ENCODE measurements at places on chromosomes 3 and 15.

DNA sequence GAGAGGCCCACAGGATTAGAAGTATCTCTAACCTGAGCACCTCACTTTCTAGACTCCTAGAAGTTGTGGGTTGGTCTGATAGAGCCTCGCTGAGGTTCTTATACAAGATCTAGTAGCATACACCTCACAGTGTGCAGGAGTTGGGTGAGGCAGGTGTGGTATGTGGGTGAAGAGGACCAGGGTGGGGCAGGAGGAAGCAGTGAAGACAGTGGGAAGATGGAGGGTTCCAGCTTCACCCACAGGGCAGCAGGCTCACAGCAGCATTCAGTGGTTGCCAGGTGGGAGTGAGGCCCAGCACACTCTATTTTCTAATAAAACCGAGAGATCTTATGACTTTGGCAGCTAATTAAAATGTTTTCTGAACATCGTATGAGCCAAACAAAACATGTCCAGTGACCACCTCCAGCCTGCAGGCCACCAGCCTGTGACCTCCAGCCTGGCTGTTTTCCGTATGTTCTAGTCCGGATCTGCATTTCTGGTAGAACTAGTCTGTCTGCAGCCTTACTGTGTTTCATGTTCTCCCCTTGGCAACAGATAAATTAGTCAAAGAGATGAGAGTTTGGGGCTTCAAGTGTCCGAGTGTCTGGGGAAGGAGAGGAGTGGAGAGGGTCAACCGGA is 170.4 kb upstream of the CTDSPL start:
- no peak for DNase-seq

DNA sequence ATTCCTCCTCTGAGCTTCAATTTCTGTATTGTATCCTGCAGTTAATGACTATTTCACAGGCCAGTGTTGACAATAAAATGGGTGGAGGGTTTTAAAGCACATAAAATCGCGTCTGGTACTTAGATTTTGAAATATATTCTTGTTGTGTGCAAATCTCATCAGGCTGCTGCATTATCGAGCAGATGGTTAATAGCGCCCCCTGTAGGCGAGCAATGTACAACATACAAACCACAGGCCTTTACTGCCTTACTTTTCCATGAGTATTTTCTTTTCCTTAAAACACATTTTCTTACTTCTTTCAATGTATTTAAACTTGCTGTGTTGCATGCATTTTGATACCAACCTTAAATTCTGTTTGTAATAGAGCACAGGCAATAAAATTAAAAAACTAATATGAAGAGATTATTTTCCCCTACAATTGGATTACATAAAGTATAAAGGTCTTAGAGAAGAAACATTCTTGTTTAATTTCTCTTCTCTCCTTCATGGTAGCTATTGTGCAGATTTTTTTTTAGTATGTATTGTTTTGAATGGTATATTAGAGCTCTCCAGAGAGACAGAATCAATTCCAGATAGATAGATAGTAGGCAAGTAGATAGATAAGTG is 608.4 kb downstream of the CADM2 start:
- no peak for DNase-seq

DNA sequence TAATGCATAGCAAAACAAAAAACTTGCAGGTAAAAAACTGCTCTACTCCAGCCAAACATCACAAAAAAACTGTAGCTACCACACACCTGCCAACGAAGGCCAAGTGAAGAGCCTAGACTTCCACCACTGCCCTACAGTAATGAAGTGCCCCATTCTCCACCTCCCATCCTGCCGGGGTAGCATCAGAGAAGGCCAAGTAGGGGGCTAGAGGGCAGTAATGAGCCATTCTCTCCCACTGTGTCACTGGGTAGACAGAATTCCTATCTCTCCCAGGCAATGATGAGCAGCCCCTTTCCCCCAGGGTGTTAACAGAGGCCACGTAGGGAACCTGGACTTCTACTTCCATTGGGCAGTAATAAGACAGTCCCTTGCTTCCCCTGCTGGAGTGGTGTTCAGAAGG is 9.5 kb downstream of the SEC22C start:
- DNase-seq = no peak

DNA sequence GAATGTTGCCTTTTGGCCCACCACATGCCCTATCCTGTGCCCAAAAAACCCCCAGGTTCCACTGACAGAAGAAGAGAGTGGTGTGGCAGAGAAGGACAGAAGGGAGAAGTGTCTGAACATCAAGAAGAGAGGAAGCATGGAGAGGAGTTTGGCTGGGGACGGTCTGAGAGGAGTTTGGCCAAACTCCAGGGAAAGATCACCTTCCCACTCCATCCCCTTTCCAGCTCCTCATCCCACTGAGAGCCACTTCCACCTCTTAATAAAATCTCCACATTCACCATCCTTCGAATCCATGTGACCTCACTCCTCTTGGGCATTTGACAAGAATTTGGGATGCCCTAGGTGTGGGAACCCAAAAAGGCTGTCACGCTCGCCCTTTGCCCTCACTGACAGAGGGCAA is 311.6 kb upstream of the GRM7 start:
- DNase-seq = no peak

DNA sequence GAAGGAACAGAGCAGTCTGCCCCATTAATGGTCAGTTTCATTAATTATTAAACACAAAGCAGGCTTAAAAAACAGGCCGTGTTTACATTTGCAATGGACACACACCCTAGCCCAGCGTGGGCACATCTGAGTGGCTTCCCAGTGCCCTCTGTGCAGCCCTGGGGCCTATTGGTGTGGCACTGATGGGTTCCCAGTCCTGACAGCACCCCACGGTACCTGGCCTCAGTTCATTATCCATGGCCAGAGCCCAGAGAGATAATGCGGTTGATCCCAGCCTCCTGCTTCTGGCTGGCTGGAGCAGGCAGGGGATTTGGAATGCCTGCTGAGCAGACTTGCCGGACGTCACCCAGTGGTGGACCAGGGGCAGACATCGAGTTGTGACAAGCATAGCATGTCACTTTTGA is 110.5 kb upstream of the ABHD17C start:
- DNase-seq = no peak

DNA sequence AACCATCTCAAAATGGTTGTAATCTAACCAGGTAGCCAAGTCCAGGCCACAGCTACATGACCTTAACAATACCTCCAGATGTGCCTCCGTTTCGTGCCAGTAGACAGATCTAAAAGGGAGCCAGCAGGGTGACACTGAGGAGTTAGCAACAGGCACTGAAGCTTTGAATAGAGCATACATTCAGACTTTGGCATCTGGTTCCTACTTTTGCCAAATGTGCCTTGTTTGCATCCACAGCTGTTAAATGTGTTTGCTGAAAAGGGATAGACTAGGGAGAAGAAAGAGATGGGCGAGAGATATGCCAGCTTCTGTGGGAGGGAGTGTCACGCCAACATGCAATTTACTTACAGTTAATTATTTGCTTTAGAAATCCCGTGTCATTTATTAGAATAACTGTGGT is 1433.9 kb upstream of the CADM2 start:
- no peak for DNase-seq

DNA sequence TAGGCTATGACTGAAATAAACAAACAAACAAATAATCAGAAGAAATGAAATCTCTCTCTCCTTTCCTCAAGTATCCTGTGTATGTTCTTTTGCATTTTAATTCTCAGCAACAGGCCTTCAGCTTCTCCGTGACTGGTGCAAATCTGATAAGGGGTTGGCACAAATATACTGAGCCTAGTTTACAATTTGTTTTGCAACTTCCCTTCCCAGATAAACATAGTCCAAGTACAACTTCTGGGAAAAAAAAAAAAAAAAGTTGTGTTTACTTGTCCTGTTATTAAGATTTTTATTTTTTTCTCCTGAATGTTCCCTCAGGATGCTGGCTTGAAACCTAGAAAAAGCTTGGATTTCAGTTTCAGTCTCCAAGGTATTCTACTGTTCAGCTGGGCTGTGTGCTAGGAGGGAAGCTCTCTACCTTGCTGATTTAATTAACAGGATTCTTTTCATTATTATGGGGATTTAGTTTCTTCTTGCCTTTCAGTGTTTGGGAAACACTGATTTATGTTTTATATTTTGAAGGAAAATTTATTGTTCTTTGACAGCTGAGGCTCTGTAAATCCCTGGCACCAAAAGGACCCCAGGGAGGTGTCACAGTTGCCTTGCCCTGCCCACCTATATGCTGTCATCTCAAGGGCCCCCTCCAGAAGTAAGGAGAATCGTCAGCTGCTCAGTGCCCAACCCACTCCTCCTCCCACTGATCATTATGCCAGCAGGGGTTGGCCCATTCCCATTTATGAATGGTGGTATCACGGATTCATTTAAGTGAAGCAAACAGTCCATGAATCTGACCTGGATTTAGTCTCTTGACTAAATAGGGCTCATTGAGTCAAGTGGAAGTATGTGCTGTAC is 185.2 kb downstream of the MEIS2 start:
- DNase-seq = no peak

DNA sequence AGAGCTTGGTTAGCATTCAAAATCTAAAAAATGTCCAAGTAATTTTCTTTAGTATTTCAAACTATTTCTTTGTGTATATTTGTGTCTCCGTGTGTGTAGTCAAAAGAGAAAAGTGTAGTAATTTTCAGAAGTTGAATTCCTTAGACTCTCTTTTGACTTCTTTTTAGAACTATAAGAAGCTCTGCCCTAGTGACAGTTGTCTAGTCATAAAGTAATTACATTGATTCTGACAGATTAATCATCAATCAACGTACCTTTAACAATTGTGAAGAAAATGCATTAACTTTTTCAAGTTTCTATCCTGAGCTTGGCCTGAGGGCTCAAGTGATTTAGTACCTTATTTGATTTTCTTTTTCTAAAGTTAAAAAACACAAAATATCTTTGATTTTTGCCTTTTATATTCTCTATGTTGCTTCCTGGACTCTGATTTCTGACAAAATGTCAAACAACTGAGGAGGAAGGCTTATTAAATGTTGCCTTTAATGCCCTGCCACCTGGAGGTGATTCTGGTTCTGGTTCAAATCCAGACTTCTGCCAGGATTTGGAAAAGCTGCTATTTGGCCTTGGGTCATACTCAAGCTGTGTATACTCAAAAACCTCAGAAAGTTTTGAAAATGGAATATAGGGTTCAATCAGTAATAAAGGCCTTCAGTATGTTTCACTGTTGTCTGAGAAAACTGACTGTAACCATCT is 653.6 kb downstream of the NSUN3 start:
- DNase-seq = no peak

GRCh38 chr3:133763797-133764683 is 17.8 kb downstream of the TF start:
- no peak for DNase-seq

- no peak for DNase-seq
Measured at GRCh38 chr15:64911311-64912186, at the start of gene ANKDD1A. Gene ANKDD1A (plus strand): TSS chr15:64911902. CDS start chr15:64911931, 29 bp downstream.

DNA sequence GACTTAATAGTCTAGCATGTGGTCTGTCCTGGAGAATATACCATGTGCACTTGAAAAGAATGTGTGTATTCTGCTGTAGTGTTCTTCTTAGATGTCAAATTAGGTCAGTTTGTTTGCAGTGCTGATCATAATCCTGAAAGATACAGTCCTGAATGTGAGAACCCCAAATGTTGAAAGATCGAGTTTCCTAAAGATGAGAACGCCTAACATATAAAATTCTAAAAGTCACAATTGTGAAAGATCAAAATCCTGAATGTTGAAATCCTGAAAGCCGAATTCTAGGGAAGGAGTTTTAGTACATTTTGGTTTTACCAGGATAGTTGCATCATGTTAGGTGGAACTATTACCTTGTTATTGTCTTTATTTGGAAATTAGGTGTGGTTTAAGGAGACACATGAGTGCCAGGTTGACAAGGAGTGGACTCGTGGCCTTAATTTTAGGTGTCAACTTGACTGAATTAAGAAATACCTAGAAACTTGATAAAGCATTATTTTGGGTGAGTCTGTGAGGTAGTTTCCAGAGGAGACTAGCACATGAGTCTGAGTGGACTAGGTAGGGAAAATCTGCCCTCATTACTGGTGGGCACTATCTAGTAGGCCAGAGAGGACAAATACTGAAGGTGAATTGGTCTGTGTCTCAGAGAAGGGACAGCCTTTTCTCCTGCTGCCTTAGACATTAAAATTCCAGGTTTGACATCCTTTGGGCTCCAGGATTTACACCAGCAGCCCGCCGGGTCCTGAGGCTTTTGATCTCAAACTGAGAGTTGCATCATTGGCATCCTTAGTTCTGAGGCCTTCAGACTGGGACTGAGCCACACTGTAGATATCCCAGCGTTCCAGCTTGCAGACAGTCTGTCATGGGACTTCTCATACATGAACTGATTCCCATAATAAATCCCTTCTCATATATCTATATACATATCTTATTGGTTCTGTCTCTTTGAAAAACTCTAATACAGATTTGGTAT is 77.1 kb downstream of the LRRC28 start:
- no peak for DNase-seq

GRCh38 chr3:131075632-131076328 is 49.1 kb downstream of the NEK11 start:
- DNase-seq = no peak

DNA sequence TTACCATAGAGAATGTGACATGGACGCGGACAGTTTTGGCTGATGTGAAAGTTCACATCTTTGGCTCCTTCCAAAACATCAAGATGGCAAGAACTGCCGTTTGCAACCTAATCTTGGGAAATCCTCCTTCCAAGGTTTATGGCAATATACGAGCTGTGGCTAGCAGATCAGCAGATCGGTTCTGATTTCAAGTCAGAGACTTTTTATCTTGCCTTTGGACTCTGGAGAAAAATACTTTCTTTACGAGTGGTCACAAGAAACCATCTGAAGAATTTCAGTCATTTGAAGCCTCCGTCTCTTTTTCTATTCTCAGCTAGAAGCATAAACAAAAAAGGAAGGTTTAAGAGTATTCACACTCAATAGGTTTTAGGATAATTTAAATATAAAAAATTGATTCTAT is 153.5 kb upstream of the MEIS2 start:
- no peak for DNase-seq

DNA sequence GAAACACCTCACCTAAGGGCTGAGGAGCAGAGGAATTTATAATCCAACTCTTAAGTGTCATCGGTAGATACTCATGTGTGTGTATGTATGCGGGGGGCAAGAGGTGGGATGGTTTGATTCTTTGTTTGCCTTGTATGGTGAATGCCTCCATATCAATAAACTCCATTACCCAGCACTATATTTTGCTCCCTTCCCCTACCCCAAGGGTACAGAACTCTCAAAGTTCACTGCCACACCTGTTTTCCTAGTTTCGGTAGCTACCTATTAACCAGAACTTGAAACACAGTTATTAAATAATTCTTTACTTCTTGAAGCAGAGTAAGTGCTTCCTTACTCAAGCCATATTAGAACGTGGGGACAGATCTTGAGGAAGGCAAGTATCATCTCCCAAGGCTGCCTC is 400.8 kb upstream of the SUCLG2 start:
- DNase-seq = no peak

- DNase-seq = no peak
Measured at GRCh38 chr3:12427551-12427950, 56.7 kb upstream of the TSEN2 start.

- no peak for DNase-seq
Measured at GRCh38 chr3:41169023-41169422, 30.3 kb upstream of the CTNNB1 start.

Measured in bone marrow (tissue), 2 donors.